Stimulated activated CD8-positive, alpha-beta memory T cell treated with anti-CD3 and anti-CD28 coated beads, Interleukin-15, amount 100 ng/mL, for 1 hour (primary cell): ENCODE measurements at places on chromosomes 1 and 21.
A peak's percentile ranks its signal among the peaks of the same experiment; 100 is the strongest.

DNA sequence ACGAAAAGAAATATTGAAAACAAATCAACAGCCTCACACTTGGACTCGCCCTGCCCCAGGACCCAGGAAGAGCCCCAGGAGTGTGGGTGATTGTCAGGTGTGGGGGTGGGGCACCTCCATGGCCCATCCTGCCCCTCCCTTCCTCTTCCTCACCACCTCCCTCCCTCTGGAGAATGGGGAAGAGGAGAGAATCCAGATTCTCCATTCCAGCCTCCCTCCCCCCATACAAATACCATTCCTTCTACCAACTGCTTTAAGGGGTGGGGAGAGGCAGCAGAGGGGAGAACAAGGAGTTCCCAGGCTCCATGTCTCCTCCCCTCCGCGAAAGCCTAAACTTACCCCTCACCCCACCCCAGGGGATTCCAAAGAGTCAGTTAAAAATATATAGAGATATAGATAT, 36.7 kb downstream of the MEF2D start:
- no peak for DNase-seq

DNA sequence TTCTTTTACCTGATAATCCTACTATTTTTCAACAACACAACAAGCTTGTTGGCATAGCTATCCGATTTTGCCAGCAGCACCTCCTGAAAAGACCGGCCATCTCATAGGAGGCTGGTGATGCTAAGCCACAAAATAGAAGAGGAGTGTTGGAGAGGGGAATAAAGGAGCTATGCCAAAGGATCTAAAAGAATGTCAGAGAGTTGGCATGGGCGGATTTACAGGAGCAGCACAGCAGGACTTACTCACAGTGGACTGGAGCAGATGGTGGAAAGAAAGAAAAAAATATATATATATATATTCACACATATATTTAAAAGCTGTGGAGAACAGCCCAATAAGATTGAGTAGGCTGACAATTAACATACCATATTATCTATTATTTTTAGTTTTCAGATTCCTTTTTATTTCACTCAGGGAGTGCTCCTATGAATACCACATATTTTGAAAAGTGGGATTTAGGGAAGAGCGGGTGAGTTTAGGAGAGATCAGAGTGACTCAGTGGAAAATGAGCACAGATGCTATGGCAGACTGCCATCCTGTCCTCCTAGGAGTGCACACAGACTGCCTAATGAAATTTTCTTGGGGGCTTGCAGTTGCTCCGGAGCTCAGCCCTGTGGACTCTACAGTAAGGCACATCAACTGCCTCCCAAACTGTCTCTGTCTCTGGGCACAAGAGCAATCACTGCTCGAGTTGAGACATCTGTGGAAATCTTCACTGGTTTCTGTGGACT, 394.4 kb upstream of the CHRM3 start:
- DNase-seq, result no peak

DNA sequence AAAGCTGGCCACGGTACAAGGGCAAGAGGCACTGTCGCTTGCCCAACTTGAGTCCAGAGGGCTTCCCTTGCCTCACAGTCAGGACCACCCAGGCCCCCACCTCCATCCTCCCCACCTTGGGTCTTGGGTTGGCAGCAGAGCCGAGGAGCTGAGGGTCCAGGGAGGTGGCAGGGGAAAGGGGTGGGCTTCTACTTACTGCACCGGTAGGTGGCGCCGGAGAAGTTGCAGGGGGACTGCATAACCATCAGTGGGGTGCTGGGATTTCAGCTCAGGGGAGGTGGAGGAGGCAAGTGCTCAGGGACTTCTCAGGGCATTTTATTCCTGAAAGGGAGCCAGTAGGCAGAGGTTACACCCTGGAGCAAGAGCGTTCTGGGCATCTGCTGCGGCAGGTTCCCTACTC, 44.0 kb downstream of the TRIM62 start:
- peak; percentile 7 for DNase-seq

GRCh38 chr21:40333731-40334130, 466.5 kb downstream of the PCP4 start:
- DNase-seq, result no peak

GRCh38 chr1:146029117-146029516, 7.6 kb upstream of the HJV start:
- no peak for DNase-seq

DNA sequence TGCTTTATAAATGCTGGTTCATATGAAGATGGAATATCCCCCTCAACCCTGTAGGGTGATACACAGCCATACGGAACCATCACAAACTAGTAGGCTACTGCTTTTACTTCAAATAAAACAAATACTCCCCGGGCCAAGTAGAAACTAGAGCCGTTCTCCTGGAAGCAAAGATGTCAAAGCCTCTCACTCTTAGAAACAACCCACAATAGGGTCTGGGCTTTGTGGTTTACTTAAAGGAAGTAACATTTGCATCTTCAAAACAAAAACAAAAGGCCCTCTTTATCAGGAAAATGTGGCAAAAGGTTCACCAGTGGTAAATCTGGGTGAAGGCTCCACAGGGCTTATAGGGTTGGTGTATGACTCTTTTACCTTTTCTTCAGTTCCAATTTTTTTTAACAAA, 49.8 kb downstream of the HLCS start:
- DNase-seq, result no peak

- DNase-seq, result no peak
Measured at GRCh38 chr1:27787895-27788294, 14.9 kb downstream of the STX12 start.

DNA sequence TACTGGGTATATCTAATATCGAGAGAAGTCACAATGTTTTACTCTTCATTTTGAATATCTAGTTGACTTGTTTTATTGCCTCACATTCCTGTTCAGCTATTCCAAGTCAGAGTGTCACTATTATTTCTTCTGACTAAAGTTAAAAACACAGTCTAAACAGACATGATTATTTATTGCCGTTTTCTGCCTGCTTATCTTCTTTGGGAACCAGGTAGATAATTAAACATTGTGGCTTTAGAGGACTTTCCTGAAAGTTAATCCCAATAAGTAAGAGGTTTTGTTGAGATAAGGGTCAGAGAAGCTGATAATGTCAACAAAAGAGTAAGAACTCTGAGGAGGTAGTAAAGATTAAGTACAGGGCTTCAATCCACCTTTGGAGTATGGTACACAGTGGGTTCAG, 53.8 kb downstream of the PCNX2 start:
- DNase-seq, result no peak

DNA sequence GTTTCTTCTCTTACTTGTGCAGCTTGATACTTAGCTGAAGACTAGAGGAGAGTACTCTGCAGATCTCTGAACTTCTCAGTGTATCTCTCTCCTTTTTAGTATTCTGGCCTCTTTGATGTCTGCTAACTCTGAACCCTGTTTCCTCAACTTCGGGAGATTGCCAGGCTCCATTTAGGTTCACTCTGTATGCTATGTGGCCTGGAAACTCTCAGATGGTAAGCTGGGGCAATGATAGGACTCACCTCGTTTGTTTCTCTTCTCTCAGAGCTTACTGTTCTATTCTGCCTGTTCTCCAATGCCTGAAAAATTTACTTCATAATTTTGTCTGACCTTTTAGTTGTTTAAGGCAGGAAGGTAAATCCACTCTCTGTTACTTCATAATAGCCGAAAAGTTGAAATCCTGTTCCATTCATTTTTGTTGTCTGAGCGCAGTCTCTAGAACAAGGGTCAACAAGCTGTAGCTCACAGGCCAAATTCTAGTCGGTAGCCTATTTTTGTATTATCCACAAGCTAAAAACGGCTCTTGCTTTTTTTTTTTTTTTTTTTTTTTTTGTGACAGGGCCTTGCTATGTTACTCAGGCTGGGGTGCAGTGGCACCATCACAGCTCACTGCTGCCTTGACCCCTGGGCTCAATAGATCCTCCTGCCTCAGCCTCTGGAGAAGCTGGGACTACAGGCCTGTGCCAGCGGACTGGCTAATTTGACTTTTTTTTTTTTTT, 33.3 kb downstream of the ZMYM4 start:
- no peak for DNase-seq

DNA sequence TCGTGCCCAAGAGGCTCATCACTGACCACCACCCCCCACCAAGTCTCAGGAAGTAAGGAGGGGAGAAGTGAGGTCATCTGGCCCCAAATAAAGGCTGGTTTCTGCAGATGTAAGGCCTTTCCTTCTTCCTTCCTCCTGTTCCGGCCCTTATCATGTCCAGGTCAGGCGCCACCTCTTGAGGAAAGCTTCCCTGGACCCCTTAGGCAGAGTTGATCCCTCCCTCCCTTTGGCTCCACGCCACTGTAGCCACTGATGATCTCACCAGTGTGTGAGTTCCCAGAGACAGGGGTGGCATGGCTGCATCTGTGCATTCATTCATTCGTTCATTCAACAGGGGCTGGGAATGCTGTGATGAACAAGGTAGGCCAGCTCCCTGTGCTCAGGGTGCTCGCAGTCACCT, 59.2 kb downstream of the TAS1R2 start:
- no peak for DNase-seq

GRCh38 chr1:46464013-46464548, 25.6 kb upstream of the DMBX1 start:
- no peak for DNase-seq

GRCh38 chr1:10793129-10793651, 3.3 kb downstream of the CASZ1 start:
- DNase-seq, result no peak

DNA sequence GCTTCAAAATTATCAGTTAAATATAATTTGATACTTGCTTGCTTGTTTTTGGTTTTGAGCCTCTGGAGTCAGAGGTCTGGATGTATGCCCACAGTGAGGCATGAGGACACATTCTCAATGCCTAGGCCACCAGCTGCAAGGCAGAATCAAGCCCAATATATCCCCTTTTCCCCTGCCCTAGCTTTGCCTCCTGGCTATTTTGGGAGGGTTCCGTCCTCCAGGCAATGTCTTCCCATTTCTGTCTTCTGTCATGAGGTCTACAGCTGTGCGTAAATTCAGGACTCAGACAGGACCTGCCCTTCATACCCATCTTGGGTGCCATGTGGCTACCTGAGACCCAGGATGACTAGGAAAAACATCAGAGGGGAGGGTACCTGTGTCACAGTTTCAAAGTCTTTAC, 19.2 kb downstream of the NRDC start:
- no peak for DNase-seq

DNA sequence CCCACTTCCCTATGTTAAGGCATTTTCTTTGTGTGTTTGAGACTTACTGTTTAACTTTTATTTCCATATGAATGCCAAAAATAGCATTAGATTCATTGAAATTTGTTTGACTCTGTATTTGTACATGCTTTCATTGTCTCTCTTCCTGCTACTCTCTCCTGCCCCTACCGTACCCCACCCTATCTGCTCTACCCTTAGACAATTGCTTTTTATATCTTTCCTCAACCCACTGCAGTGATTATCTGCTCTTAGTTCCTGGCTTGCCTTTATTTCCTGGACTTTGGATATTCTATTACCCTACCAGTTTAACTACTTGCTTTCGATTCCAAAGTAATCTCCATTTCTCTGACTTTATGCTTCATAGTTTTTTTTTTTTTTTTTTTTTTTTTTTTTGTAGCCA, 10.5 kb downstream of the RAVER2 start:
- DNase-seq, result no peak

GRCh38 chr1:155086128-155086741, 7.6 kb downstream of the EFNA3 start:
- DNase-seq, result peak; percentile 70

- DNase-seq, result no peak
Measured at GRCh38 chr1:36771660-36772284, 262.5 kb downstream of the GRIK3 start.

DNA sequence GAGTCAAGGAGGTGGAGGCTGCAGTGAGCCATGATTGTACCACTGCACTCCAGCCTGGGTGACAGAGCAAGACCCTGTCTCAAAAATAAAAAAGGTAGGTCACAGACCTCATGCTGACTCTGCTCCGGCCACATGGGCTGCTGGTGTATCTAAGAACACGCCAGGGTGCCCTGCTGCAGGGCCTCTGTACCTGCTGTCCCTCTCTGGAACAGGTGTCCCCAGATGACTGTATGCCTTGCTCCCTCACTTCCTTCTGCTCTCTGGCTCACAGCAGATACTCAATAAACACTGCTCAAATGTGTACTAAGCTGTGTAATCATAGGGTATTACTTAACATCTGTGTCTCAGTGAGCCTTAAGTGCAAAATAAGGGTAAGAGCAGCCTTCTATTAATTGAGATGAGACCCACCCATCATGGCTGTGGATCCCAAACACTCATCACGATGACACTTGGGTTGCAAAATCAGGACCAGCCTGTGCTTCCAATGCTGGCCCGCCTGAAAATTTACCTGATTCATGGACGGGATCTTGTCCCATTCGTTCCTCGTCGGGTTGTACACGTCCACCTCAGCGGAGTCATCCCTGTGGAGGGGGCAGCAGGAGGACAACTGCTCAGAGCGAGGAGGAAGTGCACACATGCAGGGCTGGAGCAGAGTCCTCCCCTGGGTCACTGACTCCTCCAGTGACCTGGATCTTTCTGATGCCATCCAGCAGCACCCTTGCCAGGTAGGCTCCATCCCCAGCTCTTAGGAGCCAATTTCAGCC, 7.5 kb downstream of the KLHL21 start:
- DNase-seq, result no peak

DNA sequence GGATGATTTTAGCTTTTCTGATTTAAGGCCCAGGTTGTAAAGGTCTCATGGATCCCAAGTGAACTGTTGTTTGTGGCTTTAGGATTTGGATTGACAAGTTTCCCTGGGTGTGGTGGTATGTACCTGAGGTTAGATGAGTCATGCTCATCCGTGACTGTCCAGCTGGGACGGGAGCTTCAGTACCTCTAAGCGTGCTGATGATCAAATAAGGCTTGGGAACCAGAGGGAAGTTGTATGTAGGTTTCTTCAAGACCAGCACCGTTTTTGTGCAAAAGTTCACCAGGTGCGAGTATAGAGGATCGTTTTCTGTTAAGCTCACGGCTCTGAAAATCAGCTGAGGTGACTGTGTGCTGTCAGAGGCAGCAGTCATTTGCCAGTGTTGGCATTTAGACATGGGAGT, 19.8 kb downstream of the PLA2G2E start:
- DNase-seq, result no peak

DNA sequence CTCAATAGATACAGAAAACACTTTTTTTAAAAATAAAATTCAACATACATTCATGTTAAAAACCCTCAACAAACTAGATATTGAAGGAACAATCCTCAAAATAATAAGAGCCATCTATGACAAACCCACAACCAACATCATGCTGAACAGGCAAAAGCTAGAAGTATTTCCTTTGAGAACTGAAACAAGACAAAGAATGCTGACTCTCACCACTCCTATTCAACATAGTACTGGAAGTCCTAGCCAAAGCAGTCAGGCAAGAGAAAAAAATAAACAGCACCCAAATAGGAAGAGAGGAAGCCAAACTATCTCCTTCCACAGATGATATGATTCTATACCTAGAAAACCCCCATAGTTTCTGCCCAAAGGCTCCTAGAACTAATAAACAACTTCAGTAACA, 46.2 kb upstream of the IVNS1ABP start:
- no peak for DNase-seq

- DNase-seq, result no peak
Measured at GRCh38 chr21:37041706-37042271, 31.1 kb downstream of the PIGP start.

GRCh38 chr1:118201524-118201923, 16.5 kb upstream of the SPAG17 start:
- no peak for DNase-seq

DNA sequence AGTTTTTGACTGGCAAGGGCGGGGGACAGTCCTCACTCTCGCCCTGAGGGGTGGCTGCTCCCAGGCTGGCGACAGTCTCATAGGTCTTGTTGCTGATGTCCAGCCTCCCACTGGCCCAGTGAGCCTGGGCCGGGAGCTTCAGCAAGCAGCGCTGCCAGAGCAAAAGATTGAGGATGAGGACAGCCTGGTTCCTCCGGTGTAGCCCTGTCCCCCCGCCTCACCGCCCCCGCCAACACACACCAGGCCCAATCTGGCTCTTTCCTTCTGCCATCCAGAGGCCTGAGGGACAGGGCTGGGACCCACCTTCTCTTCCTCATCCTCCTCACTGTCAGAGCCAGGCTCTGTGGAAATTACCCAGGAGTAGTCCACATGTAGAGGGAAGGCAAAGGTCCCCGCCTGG, 8.6 kb upstream of the TCEA3 start:
- DNase-seq, result no peak
